Vagina (tissue), 2 donors: ENCODE measurements at places on chromosomes 2 and 18. TPM values are rescaled to one million over a fixed set of nuclear protein-coding genes. Genes with fewer than 3 reads are reported as not detected.
A peak's percentile ranks its signal among the peaks of the same experiment; 100 is the strongest.

GRCh38 chr2:73291093-73291460 is 2.3 kb downstream of the EGR4 start:
- H3K4me1 ChIP-seq: peaks cover 20% of the 10 kb centered on the region
- no peak overlapping the region for H3K27ac ChIP-seq
- peak; percentile 58 for DNase-seq
- H3K4me3 ChIP-seq: no peak overlapping the region
- H3K27me3 ChIP-seq: peaks cover 20% of the 10 kb centered on the region

GRCh38 chr2:214217599-214217998 is 193.3 kb upstream of the VWC2L start:
- H3K4me3 ChIP-seq: no peak overlapping the region
- DNase-seq: no peak
- no peak overlapping the region for H3K27ac ChIP-seq
- H3K27me3 ChIP-seq: no peaks in the 10 kb centered on the region
- no peaks in the 10 kb centered on the region for H3K4me1 ChIP-seq
- no peaks in the 10 kb centered on the region for H3K36me3 ChIP-seq

DNA sequence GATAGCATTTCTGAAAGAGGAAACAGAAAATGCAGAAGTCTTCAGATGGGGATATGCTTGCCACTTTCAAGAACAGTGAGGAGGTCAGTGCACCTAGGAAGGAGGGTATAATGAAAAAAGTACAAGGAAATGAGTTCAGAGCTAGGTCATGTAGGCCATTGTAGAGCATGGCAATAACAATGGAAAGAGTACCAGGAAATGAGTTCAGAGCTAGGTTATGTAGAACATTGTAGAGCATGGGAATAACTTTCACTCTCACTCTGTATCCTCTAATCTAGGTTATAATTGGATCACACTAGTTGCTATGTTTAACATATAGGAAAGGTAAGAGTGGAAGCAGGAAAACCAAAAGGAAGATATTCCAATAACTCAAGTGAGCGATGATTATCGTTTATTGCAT is 12.3 kb downstream of the SCG2 start:
- H3K36me3 ChIP-seq: no peaks in the 10 kb centered on the region

Gene GALNT3
- total RNA-seq: 7.4 TPM

GRCh38 chr2:162435676-162436075 is 91.7 kb downstream of the GCA start:
- DNase-seq: no peak
- no peaks in the 10 kb centered on the region for H3K27me3 ChIP-seq
- H3K4me1 ChIP-seq: no peaks in the 10 kb centered on the region
- no peak overlapping the region for H3K4me3 ChIP-seq
- no peak overlapping the region for H3K27ac ChIP-seq

DNA sequence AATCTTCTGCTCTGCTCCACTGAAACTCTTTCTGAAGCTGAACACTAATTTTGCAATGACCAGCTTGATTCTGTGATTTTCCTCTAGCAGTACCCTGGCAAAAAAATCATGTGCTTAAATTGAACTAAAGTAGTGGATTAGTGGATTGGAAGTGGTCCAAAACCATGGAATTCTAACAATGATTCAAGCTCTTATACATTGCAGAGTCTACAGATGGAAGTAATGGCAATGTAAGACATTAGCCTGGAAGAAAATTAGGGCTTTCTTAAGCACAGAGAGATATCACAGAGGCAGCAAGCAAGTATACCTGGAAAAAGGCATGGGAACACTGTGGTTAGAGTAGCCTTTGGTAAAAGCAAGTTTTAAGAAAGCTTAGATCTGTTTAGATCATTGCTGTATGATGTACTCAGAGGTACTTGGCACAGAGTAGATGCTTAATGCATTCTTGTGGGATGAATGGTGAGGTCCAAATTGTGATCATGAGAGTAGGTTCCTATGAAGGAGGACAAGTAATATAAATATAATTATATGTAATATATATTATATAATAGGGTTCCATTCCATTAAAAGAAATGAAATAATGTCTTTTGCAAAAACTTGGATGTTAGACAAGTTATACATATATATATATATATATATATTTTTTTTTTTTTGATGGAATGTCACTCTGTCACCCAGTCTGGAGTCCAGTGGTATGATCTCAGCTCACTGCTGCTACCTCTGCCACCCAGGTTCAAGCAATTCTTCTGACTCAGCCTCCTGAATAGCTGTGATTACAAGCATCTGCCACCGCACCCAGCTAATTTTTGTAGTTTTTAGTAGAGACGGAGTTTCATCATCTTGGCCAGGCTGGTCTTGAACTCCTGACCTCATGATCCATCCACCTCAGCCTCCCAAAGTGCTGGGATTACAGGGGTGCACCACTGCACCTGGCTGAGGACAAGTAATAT is 172.2 kb upstream of the SCN7A start:
- DNase-seq: no peak
- no peaks in the 10 kb centered on the region for H3K27me3 ChIP-seq
- H3K4me3 ChIP-seq: no peak overlapping the region
- H3K27ac ChIP-seq: no peak overlapping the region
- no peaks in the 10 kb centered on the region for H3K36me3 ChIP-seq

- no peaks in the 10 kb centered on the region for H3K36me3 ChIP-seq
- H3K4me1 ChIP-seq: no peaks in the 10 kb centered on the region
- no peak for DNase-seq
- no peak overlapping the region for H3K27ac ChIP-seq
Measured at GRCh38 chr2:59296279-59296678, 1055.2 kb upstream of the FANCL start.

DNA sequence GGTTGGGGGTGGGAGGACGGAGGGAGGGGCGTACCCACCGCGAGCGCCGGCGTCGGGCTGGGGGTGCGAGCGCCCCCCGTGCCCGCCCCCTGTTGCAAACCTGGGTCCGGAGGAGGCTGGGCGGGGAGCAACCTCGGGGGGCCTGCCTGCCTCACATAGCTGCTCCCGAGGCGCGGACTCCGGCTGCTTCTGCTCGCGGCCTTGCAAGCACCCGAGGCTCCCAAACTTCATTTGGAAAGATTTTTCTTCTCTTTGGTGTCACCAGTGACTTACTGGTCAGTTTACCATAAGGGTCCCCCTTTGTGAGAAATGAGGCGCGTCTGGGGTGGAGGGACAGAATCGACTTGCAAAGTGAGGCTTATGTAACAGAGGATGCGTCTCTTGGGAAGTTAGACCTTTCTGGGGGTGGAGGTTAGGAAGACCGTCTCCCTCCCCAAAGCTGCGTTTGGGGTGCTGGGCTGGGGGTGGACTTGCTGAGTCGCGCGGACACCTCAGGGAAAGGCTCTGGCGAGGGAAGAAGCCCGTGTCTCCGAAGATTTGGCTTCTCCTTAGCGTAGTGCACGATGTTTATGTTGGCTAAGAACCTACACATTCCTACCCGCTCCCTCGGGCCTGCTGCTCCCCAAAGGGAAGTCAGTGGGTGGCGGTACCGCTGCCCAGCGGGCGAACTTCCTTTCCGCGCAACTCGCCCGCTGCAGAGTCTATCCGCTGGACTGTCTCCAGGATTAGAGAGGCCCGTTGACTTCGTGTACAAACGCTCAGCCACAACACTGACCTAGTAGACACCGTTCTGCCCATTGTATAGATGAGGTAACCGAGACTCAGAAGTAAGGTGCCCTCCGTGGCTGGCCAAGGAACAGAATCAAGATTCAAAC is 559 bp downstream of the TMEM37 start:
- H3K36me3 ChIP-seq: no peaks in the 10 kb centered on the region
- DNase-seq: no peak
- H3K4me3 ChIP-seq: peak overlapping the region; percentile 65
- peak overlapping the region; percentile 70 for H3K27ac ChIP-seq
- peaks cover 38% of the 10 kb centered on the region for H3K4me1 ChIP-seq

Gene C1GALT1C1L
- 1.2 TPM for total RNA-seq

- H3K27ac ChIP-seq: peak overlapping the region; percentile 9
- DNase-seq: no peak
- H3K36me3 ChIP-seq: no peaks in the 10 kb centered on the region
- H3K27me3 ChIP-seq: no peaks in the 10 kb centered on the region
Measured at GRCh38 chr2:37614061-37614738, 57.2 kb downstream of the CDC42EP3 start.

GRCh38 chr2:284896-285492 is 2.9 kb downstream of the ALKAL2 start:
- peaks cover 20% of the 10 kb centered on the region for H3K36me3 ChIP-seq
- H3K4me3 ChIP-seq: no peak overlapping the region
- peaks cover 4% of the 10 kb centered on the region for H3K27me3 ChIP-seq

Gene RND3
- total RNA-seq: 62.1 TPM

DNA sequence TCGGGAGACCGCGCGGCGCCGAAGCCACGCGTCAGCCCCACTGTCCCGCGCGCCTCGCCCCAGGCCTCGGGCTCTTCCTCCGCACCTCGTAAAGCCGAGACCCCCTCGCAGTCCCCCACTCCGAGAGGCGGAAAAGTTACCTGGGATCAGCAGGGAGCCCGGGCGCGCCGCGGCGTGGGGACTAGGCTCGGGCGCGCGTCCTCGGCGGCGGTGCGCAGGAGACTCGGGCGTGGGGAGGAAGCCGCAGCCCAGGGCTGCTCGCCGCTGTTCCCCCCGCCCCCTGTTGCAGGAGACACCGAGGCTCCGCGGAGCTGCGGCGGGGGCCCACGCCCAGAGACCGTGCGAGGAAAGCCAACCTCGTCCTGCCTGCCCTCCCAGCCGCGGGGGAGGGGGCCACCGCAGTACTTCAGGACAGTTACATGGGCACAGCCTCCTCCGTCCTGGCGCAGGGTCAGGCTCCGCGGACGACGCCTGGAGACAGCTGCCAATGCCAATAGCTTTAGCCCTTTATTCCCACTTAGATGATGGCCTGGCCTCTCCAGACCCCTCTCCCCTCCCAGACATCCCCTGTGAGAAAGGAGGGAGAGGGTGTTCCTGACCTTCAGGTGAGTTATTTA is at the start of gene EPB41L3:
EPB41L3 (minus strand) TSS at position 225 of the 617 bp plus-strand sequence. CDS start 54,814 bp downstream, outside the sequence.
- DNase-seq: no peak
- H3K4me3 ChIP-seq: peak within 1 kb of the TSS; percentile 67
- H3K36me3 ChIP-seq: no peaks in the 10 kb centered on the region
- H3K27ac ChIP-seq: peak within 1 kb of the TSS; percentile 26
- H3K27me3 ChIP-seq: no peaks in the 10 kb centered on the region

Gene RMC1
- total RNA-seq: 17.7 TPM

DNA sequence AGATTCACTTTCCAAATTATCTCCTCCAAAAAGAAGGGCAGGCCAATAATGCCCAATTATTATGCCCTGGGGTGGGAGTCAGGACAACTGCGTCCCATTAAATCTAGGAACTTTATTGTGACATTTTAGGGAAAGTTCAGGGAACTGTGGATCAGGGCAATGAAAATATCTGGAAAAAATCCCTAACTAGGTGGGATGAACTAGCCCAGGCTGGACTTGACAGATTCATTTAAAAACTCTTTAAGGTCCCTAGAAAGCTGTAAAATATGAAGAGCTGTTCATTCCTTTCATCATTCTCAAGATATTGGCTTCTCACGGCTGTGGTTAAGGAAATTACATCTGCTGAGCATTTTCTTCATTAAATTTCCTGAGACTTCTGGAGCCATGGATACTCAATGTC is 8.2 kb downstream of the CREG2 start:
- peaks cover 10% of the 10 kb centered on the region for H3K4me1 ChIP-seq
- H3K36me3 ChIP-seq: no peaks in the 10 kb centered on the region
- no peak overlapping the region for H3K4me3 ChIP-seq
- H3K27me3 ChIP-seq: no peaks in the 10 kb centered on the region

- no peaks in the 10 kb centered on the region for H3K27me3 ChIP-seq
- peak overlapping the region; percentile 23 for H3K4me3 ChIP-seq
- peaks cover 63% of the 10 kb centered on the region for H3K4me1 ChIP-seq
- no peak for DNase-seq
- no peaks in the 10 kb centered on the region for H3K36me3 ChIP-seq
Measured at GRCh38 chr18:76476665-76477561, 18.1 kb downstream of the ZNF516 start.

- H3K4me3 ChIP-seq: no peak overlapping the region
- H3K36me3 ChIP-seq: no peaks in the 10 kb centered on the region
- no peaks in the 10 kb centered on the region for H3K4me1 ChIP-seq
Measured at GRCh38 chr18:34760444-34760843, 50.3 kb downstream of the DTNA start.
